ENCODE measurements at places on chromosomes 4 and X.

DNA sequence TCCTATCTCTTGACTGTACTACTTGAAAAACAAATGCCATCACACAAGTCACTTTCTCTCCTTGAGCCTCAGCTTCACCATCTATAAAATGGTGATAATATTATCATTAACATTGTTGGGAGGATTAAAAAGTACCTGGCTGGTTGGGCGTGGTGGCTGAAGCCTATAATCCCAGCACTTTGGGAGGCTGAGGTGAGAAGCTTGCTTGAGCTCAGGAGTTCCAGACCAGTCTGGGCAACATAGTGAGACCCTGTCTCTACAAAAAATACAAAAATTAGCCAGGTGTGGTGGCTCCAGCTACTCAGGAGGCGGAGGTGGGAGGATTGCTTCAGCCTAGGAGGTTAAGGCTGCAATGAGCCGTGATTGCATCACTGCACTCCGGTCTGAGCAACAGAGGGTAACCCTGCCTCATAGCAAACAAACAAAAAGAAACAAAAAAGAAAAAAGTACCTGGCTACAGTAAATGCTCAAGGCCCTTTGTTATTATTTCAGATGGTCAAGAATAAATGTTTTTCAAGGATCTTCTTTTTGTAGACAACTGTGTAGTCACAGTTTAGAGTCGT, 120.3 kb downstream of the CHRNA9 start:
- DNase-seq, result no peak

- peak; percentile 3 for DNase-seq
These were observed 639.9 kb downstream of the SPOCK3 start for GRCh38 chr4:166594326-166594946.

- DNase-seq, result no peak
These were observed 5.4 kb upstream of the PDLIM5 start for GRCh38 chr4:94446386-94446785.

DNA sequence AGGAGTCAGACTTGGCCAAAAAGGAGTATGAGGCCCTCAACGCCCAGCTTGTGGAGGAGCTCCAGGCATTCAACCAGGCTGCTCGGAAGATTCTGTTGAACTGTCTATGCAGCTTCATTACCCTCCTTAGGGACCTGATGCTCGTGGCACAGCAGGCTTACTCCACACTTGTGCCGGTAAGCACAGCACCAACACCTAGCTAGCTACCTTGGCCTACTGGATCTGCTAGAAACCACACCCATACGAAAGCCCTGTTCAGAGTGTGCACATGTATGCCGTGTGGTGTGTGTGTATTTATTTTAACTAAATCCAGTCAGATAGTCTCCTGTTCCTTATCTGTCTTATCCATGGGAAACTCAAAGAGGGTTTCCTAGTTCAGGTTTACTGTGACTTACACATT, 49.3 kb downstream of the INTS12 start:
- DNase-seq, result no peak

DNA sequence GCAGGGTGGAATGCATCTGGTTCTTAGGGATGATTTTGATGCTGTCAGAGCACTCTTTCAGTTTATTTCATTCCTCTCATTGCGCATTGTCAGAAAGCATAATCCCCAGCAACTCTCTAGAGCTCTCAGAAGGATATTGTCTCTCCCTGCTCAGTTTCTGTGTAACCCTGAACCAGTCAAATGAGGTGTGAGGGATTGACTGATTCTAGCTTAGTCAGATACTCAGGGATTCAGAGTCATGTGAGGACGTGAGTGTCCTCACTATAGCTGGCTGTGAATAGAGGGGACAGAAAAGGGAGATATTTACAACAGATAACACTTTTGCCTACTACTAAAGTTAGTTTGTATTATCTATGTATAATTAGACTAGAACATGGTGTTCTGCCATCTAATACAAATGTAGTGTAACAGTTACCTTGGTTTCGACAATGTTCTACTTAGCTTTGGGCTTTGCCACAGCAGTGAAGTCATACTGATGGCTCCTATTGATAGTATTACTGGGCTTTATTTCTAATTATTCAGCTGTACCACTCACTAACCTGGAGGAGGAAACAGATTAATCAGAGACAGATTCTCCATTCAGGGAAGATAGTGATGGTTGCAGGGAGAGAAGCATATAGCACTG, 19.5 kb downstream of the AP1AR start:
- no peak for DNase-seq

DNA sequence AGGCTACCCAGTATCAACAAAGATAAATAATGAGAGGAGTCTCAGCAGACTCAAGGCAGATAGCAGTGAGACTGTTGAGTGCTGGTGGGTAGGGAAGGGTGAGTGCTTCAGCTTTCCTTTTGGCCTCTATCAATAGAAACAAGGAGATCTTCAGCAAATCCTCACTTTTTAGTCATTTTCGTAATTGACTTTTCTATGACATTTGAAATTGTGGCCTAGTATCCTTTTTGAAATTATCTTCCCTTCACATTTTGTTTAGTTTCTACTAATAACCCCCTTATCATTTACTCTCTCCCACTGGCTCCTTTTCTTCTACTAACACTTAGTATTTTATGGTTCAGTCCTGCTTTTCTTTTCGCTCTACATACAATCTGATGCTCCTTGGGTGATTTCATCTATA, 44.9 kb downstream of the LIN54 start:
- no peak for DNase-seq

DNA sequence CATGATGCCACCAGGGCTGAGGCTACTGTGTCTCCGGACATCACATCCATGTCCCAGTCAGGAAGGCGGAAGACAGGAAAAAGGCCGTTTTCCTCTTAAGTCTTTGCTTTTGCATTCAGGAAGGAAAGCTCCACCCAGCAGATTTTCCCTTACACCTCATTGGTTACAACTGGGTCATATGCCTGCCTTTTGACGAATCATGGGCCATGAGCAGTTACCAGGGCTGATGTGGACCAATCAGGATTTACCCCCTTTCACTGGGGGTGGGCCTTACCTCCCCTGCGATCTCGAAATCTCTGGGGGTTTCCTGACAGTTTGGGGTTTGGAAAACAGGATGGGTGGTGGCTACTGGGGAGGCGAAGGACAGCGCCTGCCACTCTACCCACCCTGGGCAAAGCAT, 52.5 kb upstream of the GRPEL1 start:
- no peak for DNase-seq

- no peak for DNase-seq
These were observed 122.2 kb downstream of the GBA3 start for GRCh38 chr4:22814906-22815305.

- DNase-seq, result no peak
These were observed 521.1 kb downstream of the FSTL5 start for GRCh38 chr4:161642708-161643107.

GRCh38 chr4:185232370-185232769, 23.0 kb downstream of the SNX25 start:
- DNase-seq, result no peak

DNA sequence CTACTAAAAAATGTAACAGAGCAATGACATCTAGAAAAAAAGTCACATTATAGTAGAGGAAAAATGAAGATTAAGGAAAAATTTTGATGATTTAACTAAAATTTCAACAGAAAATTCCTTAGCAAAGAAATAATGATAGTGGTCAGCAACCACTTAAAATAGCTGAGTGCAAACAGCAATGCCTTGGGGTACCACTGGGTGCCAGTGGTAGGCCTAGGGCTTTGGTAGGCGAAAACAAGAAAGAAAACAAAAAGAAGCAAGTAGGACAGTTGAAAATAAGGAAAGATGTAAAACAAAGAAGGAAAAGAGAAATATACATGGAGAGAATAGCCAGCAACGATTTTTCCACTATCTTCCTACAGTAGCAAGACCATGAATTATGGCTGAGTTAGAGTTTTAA, 313.5 kb upstream of the IRS4 start:
- DNase-seq, result no peak

DNA sequence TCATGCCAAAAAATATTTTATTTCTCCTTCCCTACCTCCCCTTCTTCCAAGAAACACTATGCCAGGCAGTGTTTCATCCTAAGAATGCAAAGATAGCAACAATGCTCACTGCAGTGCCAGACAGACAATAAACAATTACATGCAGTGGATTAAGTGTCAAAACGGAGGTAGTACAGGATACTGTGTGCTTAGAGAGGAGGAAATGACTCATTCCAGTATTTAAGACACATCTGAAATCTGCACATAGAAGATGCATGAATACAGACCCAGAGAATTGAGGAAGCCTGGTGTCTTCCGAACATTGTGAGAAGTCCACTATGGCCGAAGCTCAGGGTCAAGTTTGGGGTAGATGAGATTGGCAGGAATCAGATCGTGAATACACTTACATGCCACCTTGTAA, 326.4 kb downstream of the PPP3CA start:
- DNase-seq, result peak; percentile 2

- DNase-seq, result no peak
These were observed 33.6 kb upstream of the WFS1 start for GRCh38 chr4:6235901-6236640.

DNA sequence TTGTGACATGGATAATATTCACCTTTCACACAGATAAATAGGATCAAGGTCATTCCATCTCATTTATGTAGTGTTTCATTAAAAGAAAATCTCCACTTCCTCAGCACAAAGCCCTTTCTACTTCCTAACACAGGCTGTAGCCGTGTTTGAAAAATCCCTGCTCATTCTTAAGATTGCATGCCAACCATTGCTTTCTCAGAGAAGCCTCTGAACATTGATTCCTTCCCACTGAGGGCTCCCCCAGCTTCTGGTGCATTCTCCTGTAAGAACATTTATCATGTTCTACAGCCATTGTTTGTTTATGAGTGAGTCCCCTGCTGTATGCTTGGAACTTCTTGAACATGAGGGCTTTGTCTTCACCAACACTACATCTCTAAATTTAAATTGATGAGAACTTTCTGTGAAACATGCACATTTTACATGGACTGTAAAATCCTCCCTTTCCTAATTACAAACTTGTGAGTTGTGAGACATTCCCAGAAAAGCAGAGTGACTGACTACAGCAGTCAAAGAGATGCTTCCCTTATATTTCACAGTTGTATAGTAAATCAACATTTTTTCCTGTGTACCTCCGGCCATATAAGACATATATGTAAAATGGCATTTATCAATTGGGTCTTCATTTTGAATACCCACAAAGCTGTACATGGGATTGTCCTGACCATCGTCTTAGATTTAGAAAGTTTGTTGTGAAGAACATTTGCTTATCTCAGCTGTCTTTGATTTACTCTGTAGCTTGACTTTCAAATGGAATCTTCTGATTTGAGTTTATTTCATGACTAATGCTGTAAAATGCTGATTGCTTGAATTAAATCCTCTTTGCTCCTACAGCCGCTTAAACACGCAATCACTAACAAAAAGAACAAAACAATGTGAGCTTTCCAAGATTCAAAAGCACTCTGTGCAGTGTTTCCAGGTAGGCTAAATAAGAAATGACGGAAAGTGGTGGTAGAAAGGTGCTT, 600.5 kb upstream of the SLIT2 start:
- DNase-seq, result no peak

- DNase-seq, result no peak
These were observed 384.5 kb downstream of the OPHN1 start for GRCh38 chrX:68048774-68049173.

- no peak for DNase-seq
These were observed 35.8 kb downstream of the RFC1 start for GRCh38 chr4:39330353-39330752.

GRCh38 chrX:70664726-70665125, 220.1 kb downstream of the DLG3 start:
- peak; percentile 2 for DNase-seq

GRCh38 chrX:153639177-153640044, 7.6 kb upstream of the DUSP9 start:
- DNase-seq, result no peak

GRCh38 chr4:88818631-88819470, 121.2 kb upstream of the NAP1L5 start:
- peak; percentile 53 for DNase-seq

- no peak for DNase-seq
These were observed 15.7 kb downstream of the DAPP1 start for GRCh38 chr4:99832321-99832720.

- DNase-seq, result peak; percentile 26
These were observed 54.5 kb downstream of the TRIM2 start for GRCh38 chr4:153258750-153259149.

- DNase-seq, result no peak
These were observed 66.0 kb downstream of the RPS3A start for GRCh38 chr4:151165205-151166000.

- no peak for DNase-seq
These were observed 20.6 kb downstream of the AP1S2 start for GRCh38 chrX:15834053-15834452.

GRCh38 chr4:163895378-163896005, 401.0 kb downstream of the TMA16 start:
- DNase-seq, result no peak

GRCh38 chr4:163544407-163545038, 50.0 kb downstream of the TMA16 start:
- peak; percentile 26 for DNase-seq

GRCh38 chr4:107472265-107472948, 247.6 kb downstream of the PAPSS1 start:
- DNase-seq, result no peak

GRCh38 chr4:95643627-95644026, 94.9 kb upstream of the UNC5C start:
- no peak for DNase-seq

- no peak for DNase-seq
These were observed 47.0 kb upstream of the SPRY1 start for GRCh38 chr4:123349421-123350190.

- no peak for DNase-seq
These were observed 72.6 kb downstream of the GC start for GRCh38 chr4:71711044-71711984.

DNA sequence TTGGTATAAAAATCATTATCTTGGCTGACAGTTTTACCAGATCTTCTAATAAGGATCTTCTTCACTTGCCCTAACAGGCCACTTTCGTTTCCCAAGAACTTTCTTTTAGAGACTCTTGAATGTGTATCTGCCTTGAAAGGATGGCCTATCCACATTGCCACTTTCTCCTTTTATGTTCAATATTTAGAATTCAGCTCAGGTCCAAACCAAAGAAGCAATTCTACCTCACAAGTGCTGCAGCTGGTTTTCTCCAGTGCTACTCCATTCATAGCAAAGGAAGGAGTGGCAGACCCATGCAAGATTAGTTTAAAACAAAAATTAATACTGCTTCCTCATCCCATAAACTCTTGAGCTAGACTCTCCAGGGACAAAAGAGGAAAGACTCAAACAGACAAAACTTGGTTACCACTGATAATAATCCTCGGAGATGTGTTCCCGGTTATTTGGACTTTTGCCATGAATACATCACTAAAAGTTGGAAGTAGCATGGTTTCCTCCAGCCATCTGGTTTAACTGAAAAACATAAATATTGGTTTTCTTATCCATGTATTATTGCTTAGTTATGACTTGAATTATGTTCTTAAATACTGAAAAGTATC, 401.8 kb downstream of the PABPC4L start:
- DNase-seq, result no peak

DNA sequence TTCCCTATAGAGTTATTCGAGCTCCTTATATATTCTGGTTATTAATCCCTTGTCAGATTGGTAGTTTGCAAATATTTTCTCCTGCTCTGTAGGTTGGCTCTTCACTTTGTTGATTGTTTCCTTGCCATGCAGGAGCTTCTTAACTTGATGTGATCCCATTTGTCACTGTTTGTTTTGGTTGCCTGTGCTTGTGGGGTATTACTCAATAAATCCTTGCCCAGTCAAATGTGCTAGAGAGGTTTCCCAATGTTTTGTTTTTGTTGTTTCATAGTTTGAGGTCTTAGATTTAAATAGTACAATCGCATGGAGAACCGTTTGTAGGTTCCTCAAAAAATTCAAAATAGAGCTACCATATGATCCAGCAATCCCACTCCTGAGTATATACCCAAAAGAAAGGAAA, 2.3 kb upstream of the SYTL5 start:
- DNase-seq, result no peak

- no peak for DNase-seq
These were observed 8.0 kb downstream of the MAN2B2 start for GRCh38 chr4:6582889-6583490.

Data from muscle of back (tissue), 13 donors.